ENCODE measurements at places on chromosomes 4 and X.

GRCh38 chrX:48937054-48937907 is 18.5 kb upstream of the PIM2 start:
- peak; percentile 52 for DNase-seq

DNA sequence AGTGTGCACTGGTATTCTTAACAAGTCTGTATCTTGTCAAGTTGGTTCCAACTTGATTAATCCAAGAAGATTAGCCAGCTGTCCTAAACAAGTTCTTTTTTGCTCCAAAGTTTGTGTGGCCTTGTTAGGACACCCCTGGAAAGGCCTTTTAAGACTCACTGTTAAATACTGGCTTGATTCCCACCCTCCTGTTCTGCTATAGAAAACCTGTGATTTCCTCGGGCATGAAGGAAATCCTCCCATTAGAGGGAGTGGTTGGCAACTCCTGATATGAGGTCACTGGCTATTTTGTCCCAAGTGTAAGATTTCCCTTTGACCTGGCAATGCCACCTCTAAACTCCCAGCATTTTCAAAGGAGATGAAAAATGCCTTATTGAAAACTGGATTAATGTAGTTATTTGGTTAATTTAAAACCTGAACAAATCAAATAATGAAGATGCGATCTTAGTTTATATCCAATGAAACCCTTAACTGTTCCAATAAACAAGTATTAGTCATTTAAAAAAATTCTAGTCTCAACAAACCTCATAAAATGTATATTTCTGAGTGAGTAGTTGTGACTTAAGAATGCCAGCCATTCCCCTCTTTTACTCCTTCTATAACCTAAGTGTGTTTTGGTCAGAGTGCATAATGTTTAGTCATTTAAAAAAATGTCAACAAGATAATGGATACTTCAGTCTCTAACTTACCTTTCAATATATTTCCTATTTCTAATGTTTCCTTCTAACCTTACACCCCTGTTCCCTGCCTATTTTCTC is 94.4 kb downstream of the NPNT start:
- no peak for DNase-seq

- no peak for DNase-seq
Observed at GRCh38 chr4:48093991-48094416, 40.0 kb downstream of the TXK start.

DNA sequence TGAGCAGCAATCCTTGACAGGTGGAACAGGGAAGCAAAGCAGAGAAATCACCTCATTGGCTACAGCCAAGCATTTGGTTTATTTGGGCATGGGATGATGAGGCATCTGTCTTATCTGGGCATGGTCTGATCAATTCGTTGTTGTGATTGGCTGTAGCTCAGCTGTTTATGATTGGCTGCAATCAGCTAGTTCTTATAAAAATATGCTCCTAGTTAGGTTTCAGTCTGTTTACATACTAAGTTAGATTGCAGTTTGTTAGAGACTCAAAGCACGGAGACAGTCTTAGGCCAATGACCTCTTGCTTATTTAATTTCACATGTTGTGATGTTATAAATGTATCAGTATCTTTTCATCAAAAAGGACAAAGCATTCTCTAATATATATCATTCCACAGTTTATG is 312.0 kb downstream of the PDGFC start:
- DNase-seq, result no peak

GRCh38 chr4:169033660-169034059 is 23.6 kb upstream of the CBR4 start:
- no peak for DNase-seq

DNA sequence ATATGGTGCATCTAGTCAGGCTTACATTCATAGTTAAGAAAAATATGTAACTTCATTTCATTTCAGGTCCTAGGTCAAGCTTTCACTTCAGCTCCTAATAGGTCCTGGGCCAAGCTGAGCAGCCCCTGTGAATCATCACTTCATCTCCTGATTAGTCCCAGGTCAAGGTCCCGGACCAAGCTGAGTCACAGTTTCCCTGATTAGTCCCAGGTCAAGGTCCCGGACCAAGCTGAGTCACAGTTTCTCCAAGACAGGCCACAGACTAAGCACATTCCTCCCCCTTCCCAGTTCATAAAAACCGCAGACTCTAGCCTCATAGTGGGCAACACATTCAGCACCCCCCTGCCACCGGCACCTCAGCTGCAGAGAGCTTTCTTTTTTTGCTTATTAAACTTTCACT is 1331.8 kb downstream of the PCDH19 start:
- DNase-seq, result no peak

- DNase-seq, result no peak
Observed at GRCh38 chr4:127417885-127418535, 214.7 kb upstream of the INTU start.

DNA sequence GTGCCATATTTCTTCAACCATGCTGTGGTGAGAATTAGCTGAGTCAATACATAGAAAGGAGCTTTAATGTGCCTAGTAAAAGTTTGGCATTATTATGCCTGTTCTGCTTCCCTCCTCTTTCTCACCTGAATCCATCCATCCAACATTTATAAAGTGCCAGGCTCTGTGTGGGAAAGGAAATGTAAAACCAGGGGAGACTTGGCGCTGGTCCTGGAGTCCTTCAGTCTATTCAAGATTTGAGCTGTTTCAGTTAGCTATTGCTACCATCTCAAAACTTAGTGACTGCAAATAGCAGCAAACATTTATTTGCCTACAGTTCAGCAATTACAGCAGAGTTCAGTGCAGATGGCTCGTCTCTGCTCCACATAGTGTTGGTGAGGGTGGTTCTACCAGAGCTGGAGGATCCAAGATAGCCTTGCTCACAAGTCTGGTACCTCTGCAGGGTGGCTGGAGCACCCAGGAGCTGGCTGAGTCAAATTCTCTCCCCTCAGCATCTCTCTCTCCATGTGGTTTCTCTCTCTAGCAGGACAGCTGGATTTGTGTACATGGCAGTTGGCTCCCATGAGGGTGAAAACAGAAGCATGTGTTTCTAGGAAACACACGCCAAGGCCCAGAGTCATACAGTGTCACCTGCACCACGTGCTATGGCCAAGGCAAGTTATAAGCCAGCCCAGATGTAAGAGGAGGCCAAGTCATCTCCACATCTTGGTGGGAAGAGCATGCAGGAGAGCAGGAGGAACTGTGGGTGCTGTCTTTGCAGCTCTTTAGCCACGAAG is 77.3 kb downstream of the FHDC1 start:
- no peak for DNase-seq

DNA sequence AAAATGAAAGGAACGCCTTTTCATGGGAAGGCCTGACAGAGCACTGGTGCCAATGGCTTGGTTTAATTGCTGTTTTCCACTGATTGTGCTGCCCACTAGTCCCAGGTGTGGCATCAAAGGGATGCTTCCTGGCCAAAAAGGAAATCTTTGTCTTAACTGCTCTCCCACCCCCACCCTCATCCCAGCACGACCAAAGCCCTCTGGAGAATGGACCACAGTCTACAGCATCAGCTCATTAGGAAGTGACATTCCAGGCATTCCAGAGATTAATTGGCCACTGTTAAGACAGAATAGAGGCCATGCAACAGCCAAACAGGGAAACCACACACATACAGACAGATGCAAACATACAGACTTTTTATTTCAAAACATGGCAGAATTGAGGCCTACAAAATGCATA is 143.2 kb downstream of the LHFPL1 start:
- DNase-seq, result no peak

DNA sequence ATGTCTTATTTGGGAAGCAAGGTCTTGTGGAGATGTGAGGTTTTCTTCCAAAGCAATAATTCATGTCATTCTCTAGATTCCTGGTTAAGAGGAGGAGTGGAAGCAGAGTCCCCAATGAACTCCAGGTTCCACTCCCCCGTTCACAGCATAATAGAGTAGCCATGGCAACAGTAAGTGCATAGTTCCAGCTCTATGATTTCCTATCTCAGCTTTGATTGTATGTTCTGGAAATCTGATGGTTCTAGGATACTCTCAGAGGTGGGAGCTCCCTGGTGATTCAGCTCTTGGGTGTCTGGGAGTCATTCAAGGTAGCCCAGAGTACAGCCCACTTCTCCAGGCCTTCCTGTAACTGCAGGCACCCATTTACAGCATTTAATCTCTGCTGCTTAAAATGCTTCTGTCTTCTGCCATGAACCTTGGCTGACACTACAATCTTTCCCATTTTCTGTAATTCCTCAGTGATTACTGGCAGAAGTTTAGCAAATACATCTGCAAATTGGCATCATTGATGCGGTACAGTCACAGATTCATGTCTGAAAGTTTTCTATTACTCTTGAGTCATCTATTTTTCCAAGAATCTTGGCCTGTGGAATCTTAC is 242.0 kb downstream of the MAPK10 start:
- DNase-seq, result no peak

DNA sequence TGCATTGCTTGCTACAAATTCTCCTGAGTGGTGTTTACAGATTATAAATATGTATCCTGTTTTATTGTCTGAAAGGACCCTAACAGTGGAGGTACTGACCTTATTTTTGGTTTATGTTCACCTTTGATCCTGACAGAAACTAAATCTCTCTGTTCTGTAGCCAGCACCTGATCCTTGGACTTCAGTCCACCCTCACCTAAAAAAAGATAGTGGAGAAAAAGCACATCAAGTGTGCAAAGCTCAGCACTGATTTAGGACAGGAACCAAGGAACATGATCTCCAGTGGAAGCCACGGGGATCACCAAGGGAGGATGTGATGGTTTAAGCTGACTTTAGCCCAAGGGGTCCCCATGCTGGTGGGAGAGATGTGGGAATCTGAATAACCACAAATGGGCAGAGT is 22.3 kb upstream of the C4orf54 start:
- no peak for DNase-seq

- DNase-seq, result no peak
Observed at GRCh38 chr4:98148856-98149255, 5.6 kb upstream of the STPG2 start.

DNA sequence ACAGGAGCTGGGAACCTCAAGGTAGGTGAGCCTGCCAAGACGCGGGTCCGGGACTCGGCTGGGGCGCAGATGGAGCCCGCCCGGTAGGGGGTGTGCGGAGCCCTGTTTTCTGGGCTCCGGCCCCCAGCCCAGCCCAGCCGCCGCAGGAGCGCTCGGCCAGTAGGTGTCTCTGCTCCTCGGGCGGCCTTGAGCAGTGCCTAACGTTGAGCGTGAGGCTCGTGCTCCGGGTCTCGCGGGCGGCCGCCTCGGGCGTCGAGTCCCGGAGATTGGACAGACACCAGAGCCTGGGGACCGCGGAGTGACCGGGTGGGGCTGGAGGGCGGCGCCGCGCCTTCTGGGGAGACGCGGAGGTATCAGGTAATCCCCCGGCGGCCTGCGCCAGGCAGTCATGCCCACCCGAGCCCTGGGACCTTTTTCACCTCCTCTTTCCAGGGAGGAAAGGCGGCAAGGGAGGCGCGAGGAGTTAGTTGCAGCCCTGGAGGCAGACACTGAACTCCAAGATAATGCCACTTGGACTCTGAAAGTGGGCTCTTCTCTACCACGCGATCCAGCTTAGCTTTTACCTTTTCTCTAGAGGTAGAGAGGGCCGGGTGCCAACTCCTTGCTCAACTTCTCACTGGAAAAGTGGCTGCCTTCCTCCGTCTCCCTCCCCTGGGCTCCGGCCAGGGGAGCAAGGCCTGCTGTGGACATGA is 14.5 kb upstream of the FGG start:
- DNase-seq, result peak; percentile 57

GRCh38 chr4:3299122-3299975 is 6.5 kb downstream of the RGS12 start:
- DNase-seq, result no peak

- DNase-seq, result peak; percentile 42
Observed at GRCh38 chr4:183571350-183571941, 66.6 kb downstream of the ING2 start.

- no peak for DNase-seq
Observed at GRCh38 chr4:76856243-76857073, 41.5 kb downstream of the SOWAHB start.

GRCh38 chr4:186104114-186104889 is at the start of gene FAM149A:
TSS of gene FAM149A (plus strand) at chr4:186104704.
- peak; percentile 52 for DNase-seq

GRCh38 chr4:143711543-143712154 is 11.2 kb upstream of the FREM3 start:
- no peak for DNase-seq

- DNase-seq, result no peak
Observed at GRCh38 chr4:153529646-153530045, 63.5 kb downstream of the TMEM131L start.

DNA sequence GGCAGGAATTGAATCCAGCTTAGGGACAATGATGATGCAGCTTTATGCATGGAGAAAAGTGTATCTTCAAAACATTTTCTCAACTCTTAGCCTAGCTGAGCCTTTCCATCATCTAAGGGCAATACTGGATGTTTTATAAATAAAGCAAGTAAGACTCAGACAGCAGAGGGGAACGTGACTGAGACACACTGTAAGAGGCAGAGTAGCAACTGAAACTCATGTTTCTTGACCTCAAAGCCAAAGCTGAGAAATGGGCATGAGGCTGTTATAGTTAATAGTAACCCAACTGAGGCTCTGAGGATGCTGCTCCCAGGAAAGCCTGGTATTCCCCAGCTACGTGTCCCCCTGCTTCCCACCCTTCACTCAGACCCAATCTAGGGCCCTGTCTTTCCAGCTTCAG is 44.6 kb downstream of the ARHGEF9 start:
- DNase-seq, result no peak

GRCh38 chr4:157219711-157220370 is 687 bp upstream of the GRIA2 start:
- no peak for DNase-seq

All from left ventricle myocardium superior (tissue), 1 donor.